ENCODE measurements at places on chromosomes 1 and 21.

DNA sequence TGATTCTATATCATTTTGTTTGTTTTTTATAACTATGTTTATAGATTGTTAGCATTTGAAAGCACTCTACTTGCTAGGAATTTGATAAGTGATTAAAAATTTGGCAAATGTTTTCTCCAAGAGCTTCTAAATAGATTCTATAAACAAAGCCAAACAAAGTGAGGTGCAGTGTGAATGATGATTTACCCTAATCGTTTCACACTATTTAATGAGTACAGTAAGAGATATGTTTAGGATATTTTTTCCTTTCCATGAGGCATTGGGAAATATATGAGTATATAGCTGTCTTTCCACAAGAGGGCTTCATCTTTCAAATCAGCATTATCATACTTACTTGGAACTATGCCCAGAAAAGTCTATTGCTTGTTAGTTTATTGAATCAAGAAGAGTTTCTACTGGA is 277.0 kb upstream of the BRINP3 start:
- no peak for DNase-seq

DNA sequence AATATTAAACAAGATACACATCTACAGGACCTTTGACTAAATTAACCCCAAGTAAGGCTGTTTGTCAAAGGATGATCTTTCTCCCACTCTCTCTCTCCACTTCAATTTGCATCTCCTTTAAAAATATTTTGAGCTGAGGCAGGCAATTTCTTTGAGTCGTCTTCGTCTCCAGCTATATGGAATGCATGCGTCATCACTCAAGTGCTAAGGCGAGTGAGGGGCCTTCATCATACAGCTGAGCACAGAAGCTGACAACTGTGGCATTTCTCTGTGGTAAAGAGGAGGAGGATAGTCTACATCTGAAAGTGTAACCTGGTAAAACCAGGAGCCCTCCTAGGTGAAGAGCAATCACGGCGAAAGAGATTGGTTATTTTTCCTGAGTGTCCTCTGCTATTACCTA is 7.6 kb downstream of the EPHX4 start:
- DNase-seq, result no peak

- DNase-seq, result no peak
These were observed 9.2 kb downstream of the LBR start for GRCh38 chr1:225418598-225418997.

DNA sequence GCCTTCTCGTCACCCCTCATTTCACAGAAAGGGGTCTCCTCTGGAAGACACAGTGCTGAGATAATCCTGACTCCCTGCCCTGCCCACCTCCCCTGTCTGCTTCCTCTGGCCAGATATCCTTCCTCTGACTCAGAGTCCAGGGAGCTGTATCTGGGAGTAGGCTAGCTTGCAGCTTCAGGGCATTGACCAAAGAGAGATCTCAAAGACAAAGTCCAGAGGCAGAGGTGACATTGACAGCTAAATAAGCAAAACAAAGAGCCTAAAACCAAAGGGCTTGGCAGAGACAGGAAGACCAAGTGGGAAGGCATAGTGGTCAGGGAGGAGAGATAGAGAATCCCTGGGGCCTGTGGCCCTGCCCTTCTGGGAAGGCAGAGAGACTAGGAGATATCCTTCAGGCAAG is 64.9 kb downstream of the TNR start:
- DNase-seq, result no peak

GRCh38 chr1:70202173-70202758 is 3.1 kb downstream of the LRRC40 start:
- no peak for DNase-seq

GRCh38 chr1:42179275-42179674 is 14.7 kb upstream of the GUCA2A start:
- DNase-seq, result no peak

- DNase-seq, result no peak
These were observed 41.4 kb downstream of the MTARC1 start for GRCh38 chr1:220828179-220828490.

DNA sequence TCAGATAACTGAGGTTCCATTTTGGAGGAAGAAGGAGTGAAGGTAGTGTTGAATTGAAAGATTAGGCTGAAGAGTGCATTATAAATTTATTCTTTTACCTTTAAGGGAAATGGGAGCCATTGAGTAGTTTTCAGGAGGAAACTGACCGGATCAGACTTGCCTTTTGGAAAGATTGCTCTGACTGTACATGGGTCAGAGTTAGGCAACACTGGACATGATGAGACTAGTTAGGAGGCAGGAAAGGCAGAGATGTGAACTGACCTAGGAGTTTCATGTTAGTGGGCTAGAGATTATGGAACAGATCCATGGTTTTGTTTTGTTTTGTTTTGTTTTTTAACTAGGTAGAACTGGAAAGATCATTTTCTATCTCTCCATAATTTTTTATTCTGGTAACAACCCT is 78.2 kb downstream of the SNX7 start:
- no peak for DNase-seq

- no peak for DNase-seq
These were observed 18.0 kb upstream of the HSD3B2 start for GRCh38 chr1:119396982-119397381.

DNA sequence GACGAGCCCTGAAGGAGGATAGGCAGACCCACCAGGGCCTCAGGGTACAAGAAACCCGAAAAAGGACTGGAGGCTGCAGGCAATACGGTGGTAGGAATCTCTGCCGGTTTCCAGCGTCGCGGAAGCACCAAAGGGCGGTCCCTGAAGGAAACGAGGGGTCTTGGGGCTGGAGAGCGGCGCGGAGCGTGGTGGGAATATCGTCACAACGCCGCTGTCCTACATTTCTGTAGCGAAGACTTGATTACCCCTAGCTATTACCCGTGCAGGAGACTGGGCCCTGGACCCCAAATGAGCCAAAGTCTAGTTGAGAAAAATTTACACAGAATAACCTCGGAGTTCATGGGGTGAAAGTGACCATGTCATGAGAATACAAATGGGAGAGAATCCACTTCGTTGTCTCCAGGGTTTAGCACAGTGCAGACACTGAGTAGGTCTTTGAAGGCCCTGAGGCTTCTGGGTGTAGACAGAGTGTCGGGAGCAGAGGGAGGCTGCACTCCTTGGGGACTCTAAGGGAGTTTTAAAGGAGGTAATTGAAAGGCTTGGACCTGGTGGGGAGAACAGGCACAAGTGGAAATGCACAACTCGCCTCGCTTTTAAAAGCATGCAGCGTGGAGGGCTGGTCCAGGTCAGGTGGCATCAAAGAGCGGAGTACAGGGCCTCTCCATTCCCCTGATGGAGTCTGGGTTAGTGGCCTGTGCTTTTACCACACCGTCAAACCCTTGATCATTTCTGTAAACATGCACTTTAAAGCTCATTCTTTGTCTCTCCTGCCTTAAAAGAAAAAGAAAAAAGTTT is 1.5 kb downstream of the ATP1A1 start:
- DNase-seq, result no peak

Measured in MM.1S (cell line).